ENCODE measurements at places on chromosomes 7 and 10.
A peak's percentile ranks its signal among the peaks of the same experiment; 100 is the strongest.

GRCh38 chr7:20240080-20240926 lies 23.1 kb upstream of the MACC1 start:
- no peak for DNase-seq

DNA sequence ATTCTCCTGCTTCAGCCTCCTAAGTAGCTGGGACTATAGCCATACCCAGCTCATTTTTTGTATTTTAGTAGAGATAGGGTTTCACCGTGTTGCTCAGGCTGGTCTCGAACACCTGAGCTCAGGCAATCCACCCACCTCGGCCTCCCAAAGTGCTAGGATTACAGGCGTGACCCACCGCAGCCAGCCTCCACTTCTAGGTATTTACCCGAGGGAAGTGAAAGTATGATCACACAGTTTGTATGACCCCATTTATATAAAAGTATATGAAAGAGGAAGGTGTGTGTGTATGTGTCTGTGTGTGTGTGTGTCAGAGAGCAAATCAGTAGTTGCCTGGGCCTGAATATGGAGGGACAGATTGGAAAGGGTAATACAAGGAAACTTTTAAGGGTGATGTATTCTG lies 2.0 kb upstream of the PURB start:
- peak; percentile 44 for DNase-seq

DNA sequence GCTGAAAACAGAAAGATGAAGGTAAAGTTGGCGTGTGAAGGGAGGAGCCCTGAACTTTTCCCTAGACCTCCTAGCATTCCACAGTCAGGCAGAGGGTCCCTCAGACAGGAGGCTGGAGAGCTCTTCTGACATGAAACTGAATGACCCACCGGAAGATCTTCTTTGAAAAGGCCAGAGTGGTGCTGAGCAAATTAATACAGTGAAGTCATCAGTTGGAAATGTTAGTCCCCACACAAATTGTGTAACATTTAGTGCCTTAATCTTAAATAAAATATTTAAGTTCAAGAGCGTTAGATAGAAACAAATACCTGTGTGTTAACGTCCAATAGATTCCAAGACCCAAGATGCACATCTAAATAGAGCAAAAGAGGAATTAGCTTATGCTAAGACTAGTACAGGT lies 49.0 kb upstream of the WNT16 start:
- DNase-seq = no peak

GRCh38 chr7:45189151-45189970 lies 31.8 kb downstream of the RAMP3 start:
- DNase-seq = no peak

DNA sequence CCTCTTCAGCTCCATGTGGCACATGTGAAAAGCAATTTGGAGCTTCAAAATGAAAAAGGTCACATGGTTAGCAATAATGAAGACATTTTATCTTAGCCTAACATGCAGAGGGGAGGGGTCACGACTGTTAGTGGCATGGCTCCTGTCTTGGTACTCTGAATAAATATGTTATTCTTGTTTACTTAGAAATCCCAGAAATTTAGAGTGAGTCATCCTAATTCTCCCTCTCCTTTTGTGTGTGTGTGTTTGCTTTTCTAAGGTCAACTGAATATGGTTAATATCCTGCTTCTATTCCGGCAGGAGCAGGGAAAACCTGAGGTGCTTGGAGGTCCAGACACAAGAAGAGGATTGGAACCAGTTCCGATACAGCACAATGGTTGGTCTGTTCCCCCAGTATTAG lies 17.6 kb downstream of the BCCIP start:
- DNase-seq = no peak

- DNase-seq = no peak
These were observed 55.1 kb upstream of the KDM7A start for GRCh38 chr7:140231771-140232491.
